ENCODE measurements at places on chromosomes 6 and 20.

GRCh38 chr6:145099713-145100112 is 635.6 kb downstream of the EPM2A start:
- no peak for DNase-seq

GRCh38 chr20:23455639-23456038 is 3.0 kb upstream of the CST11 start:
- no peak for DNase-seq

DNA sequence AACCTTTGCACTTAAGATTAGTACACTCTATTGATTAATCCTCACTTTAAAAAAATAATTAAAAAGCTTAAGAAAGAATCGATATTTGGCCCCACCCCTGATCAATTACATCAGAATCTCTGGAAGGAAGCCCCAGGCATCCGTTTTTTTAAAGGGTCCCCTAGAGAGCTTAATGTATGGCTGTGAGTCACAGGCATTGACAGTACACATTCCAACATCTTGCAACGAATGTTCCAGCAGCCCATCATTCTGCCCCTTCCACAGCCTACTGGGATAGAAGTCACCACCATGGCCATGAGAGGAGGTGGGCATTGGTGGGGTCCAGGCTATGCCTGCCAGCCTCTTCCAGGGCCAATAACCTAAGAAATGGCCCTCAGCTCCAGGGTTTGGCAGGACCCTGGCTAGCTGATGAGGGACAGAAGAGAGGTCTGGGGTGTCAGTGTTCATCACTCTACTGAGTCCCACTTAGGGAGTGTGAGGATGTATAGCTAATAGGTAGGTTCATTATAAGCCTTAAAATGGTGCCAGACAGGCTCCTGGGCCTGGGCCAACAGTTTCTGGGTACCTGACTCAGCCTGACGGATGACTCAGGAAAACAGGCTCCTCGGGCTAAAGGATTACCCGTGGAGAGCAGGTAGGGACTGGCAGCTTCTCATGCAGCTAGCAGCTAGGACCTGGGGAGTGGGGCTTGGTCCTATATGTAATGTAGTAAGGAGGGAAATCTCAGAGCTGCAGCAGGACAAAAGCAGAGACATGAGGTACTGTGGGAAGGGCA is 40.4 kb downstream of the MDGA1 start:
- peak; percentile 12 for DNase-seq

DNA sequence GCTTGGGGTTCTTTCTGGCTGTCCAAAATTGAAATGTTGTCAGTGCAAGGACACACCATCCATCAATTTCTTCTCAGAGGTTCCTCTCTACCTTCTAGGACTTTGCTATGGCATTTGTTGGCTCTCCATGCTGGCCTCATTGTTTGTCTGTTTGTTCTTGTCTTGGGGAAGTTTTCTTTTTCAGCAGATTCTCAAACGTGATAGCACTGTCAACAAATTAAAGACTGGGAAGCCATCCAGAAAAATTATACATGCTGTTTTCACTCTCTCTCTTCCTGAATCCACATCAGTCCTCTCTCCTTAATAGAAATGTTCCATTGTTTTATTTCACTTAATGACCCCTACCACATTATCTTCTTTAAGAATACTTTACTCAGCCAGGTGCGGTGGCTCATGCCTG is 130.4 kb downstream of the PCSK2 start:
- no peak for DNase-seq

GRCh38 chr6:143959927-143960326 is 48.1 kb downstream of the PLAGL1 start:
- DNase-seq, result no peak

- DNase-seq, result no peak
Measured at GRCh38 chr6:25872814-25873213, 1.2 kb downstream of the SLC17A3 start.

- DNase-seq, result no peak
Measured at GRCh38 chr6:140002396-140003022, 628.1 kb upstream of the CITED2 start.
